ENCODE measurements at places on chromosomes 16 and 17.

DNA sequence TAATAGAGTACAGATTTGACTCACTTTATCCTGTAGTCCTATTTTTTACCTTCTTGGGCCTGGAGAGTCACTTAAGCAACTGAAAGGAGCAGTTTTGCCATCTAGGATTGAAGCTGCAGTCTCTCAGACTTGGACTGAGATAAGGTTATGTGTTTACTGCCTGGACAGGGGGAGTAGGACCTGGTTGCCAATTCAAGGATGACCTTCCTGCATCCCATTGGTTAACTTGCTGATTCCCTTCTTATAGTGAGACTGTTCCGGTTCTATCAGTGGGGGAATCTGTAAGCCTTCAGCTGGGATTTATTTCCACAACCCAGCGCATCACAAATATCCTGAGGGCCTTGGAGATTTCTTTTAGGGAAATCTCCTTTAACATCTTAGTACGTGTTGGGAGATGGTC, 2.9 kb downstream of the UBN1 start:
- no peak for DNase-seq

DNA sequence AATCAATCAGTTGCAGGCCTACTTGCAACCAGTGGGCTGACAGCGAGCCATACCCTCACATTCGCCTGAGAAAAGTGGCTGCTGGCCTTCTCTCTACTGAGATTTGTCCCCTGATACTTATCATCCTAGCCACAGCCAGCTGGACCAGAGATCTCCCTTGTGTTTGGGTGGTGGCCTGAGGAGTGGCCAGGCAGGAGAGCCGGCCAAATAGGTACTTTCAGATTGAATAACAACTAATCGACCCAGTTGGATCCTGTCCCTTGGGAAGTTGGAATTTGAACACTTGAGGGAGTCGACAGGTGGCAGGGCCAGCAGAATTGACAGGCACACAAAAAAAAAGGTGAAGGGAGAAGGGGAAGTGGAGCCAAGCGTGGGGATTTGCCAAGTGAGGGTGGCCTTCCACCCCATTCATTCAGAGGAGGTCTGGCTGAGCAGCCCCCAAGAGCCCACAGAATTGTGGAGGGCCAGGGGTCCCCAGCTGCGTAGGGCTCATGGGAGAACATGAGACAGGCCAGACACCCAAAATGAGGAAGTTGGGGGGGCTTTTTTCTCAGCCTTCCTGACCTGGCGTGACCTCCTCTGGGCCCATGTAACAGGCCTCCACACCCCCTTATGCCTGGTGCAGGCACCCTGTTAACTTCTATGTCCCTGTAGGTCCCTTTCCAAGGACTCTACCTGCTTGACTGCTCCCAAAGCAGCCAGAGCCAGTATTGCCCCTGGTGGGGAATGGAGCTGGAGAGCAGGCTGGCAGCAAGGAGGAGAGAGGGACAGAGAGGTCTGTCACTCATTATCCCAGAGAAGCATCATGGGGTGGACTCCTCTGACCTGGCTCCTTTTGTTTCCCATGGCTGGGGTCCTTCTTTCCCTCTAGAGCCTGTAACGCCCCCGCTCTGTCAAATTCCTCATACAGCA, 2.9 kb upstream of the RANGRF start:
- DNase-seq, result no peak

GRCh38 chr16:64711026-64711425, 410.8 kb downstream of the CDH11 start:
- no peak for DNase-seq

DNA sequence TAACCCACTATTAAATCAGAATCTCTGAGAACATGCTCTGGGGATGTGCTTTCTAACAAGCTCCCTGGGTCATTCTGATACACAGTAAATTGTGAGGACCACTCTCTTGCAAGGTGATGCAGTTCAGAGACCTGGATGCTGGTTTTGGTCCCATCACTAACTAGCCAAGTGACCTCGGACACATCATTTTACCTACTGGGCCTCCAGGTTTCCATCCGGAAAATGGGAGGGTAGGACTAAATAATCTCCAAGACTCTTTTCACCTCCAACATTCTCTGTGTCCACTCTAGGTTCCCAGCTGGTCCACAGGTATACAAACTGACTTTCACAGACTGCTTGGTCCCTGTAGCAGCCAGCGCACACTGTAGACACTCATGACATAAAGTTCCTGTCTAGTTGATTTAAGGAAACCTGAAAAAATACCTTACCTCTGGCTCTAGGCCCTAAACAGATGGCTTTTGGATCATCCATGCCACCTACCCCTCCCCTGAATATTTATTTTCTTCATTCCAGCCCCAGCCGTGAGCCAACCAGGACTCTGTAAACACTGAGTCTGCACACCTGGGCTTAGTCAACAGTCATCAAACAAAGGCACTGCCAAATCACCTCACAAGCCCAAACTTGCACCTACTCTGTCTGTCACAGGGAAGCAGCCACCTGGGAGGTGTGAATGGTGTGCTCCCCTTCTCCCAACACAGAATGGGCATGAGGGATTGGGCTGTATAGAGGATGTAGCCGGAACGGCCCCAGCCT, 51.3 kb upstream of the MRPS23 start:
- no peak for DNase-seq

DNA sequence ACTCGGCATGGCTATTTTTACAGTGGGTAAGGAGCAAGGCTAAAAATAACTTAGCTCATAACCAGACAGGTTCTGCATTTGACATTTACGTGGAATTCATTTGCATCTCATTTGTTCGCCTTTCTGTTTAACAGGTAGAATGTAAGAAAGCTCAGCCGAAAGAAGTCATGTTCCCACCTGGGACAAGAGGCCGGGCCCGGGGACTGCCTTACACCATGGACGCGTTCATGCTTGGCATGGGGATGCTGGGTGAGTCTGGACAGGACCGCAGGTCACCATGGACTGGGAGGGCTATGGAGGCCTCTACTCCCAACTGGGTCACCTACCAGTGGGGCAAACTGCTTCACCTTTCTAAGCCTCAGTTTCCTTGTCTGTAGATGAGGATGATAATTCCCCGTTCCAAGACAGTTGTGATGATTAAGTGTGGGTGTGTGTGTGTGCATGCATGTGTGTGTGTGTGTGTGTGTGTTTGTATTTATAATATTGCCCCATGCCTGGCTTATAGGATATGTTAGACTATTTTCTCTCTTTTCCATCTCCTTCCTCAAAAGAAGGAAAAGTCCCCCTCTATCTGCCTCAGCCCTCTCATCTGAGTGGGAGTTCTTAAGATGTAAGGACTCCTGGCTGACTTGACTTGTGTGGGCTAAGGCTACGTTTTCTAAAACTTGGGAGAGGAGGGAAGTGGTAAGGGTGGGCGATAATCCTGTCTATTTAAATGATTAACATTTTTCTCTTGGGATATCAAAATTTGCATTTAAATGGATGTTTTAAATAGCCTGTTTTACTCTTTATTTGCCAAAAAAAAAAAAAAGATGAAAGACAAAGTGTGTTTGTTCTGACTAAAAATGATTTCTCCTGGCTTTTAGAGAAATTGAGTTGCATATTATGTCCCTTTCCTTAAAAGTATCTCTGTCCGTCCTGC, 129.0 kb downstream of the CCDC182 start:
- DNase-seq, result no peak

DNA sequence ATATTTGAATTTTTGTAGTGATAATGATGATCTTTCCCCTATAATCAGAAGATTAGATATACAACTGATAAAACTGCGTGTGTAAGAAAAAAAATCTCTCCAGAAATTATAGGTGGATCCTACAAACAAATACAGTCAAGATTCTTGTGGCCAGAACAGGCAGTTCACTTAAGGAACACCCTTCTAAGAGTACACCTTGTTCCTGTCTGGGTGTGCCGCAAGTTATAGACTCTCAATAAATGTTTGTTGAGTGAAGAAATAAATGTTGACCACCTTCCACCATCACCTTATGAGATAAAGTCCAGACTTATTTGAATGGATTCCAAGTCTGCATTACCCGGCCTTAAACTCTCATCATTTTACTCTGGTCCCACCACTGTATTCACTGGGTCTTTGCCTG, 45.7 kb upstream of the SCNN1B start:
- DNase-seq, result no peak

DNA sequence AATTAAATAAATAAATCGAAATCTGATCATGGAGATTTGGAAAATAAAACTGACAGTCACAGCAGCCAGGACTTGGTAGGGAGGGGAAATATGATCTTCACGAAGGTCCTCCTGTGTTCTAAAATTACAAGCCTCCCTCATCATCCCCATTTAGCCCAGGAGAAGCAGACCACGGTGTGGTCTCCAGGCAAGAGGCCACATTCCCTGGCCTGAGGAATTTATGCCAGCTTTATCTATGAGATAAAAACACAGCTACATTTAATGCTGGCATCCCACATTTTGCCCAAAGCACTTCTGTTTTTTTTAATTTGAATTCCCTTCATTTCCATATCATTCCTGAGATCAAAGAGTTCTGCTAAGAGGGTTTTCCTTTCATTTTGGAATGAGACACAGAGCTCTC, 43.2 kb downstream of the ABCC12 start:
- no peak for DNase-seq

- DNase-seq, result no peak
Observed at GRCh38 chr16:74736531-74737157, 36.0 kb upstream of the MLKL start.

DNA sequence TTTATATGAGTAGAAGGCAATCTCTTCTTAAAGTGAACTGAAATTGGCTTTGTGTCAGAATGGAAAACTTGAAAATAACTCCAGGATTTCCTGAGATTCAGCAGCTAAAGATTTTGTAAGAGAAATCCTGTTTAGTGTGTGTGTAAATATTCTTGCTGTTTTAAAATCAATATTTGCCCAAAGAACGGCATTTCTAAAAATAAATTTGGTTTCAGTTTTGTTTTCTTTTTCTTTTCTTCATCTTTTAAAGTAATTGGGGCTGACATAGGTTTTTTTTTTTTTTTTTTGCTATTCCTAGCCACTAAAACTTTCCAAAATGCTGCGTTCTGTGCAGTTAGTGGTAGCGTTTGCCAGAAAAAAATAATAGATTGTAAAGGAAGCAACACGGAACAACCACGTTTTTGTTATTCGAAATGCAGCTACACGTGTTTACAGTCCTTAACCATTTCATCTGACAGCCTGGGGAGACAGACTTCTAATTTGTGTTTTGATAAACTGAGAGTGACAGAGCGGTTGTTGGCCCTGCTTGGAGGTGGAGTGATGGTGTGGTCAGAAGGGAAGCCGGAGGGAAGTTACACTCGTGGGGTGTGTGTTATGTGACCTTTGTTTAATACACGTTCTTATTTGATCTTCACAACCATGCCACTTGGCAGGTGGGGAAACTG, 21.6 kb upstream of the SMPD3 start:
- peak; percentile 55 for DNase-seq

- no peak for DNase-seq
Observed at GRCh38 chr16:49886554-49887094, 30.7 kb upstream of the ZNF423 start.

GRCh38 chr17:8711291-8711690, 33.3 kb downstream of the CCDC42 start:
- DNase-seq, result no peak

GRCh38 chr17:46212634-46213435, 19.6 kb upstream of the KANSL1 start:
- DNase-seq, result peak; percentile 86

GRCh38 chr16:17564856-17565255, 94.1 kb upstream of the XYLT1 start:
- DNase-seq, result no peak

GRCh38 chr17:21082001-21082436, 39.2 kb upstream of the USP22 start:
- DNase-seq, result no peak

GRCh38 chr16:80993307-80993706, 13.4 kb downstream of the CMC2 start:
- no peak for DNase-seq

DNA sequence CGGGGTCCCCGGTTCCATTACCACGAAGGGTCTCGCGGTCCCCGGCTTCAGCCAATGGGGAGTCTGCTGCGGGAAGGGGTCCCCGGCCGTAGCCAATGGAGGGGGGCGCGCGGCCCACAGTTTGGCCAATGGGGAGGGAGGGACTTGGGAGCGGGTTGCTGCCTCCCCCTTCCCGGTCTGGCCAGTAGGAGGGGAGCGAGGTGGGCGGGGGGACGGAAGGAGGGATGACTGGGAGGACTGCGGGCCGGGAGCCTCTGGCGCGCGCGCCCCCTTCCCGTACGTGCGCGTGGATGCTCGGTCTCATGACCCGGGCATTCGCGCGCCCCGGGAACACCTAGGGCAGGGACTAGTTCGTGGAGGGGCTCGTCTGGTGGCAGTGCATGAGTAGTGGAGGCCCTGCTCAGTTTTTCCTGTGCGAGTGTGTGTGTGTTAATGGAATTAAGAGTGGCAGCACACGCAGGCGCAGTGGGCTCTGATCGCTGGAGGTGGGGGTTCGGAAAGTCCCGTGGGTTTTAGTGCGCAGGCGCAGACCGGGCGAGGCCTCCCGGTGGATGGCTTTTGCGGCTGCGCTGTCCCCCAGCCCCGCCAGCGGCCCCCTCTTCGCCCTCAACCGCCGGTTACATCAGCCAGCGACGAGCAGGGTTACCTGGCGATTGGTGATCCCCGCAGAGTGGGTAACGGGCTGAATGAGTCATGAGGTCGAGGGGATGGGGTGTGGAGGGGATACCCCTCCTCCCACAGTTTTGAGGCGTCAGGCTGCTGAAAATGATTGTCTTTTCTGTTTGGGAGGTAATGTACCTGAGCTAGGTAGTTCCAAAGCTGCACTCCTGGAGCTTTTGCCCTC, 1.3 kb downstream of the ATXN2L start:
- DNase-seq, result peak; percentile 95

GRCh38 chr16:80175011-80175410, 365.8 kb upstream of the DYNLRB2 start:
- no peak for DNase-seq

- no peak for DNase-seq
Observed at GRCh38 chr17:5580969-5581368, 3.3 kb downstream of the NLRP1 start.

- DNase-seq, result no peak
Observed at GRCh38 chr16:57643910-57644309, 15.5 kb downstream of the ADGRG1 start.

- peak; percentile 74 for DNase-seq
Observed at GRCh38 chr17:39676198-39676819, 8.1 kb downstream of the PNMT start.

DNA sequence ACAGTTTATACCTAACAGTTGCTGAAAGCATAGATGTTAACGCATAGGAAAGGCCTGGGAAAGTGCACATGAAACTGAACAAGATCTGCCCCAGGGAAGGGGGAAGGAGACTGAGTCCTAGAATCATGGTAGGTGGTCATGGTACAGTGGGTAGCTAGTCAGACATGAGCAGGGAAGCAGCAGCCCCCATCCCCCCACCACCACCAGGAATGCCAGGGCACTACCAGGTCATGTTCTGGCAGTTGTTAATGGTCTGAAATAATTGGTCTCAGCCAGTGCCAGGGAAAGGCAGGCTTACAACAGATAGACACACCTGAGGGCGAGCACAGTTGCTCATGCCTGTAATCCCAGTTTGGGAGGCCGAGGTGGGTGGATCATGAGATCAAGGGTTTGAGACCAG, 185.2 kb downstream of the CPPED1 start:
- DNase-seq, result no peak
